Stimulated activated CD8-positive, alpha-beta memory T cell treated with anti-CD3 and anti-CD28 coated beads, Interleukin-7, amount 100 ng/mL, for 48 hours (primary cell): ENCODE measurements at places on chromosomes 4 and X.

- DNase-seq: no peak
Measured at GRCh38 chrX:67585401-67585800, 41.6 kb downstream of the AR start.

DNA sequence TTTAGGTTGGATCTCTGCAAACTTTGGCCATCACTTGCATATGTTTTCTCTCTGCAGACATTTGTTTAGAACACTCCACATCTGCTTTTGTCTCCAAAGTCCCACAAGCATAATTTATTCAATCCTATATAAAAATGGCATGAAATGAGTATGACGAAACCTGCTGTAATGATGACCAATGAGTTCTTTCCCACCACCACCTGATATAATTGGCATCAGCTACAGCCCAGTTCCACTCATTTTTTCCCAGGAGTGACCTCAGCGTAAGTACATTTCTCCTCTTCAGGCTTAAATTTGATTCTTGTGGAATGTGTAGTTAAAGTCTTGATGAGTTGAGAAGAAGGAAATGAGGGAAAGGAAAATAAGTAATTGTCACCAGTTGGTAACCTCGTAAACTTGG, 205.1 kb downstream of the AWAT2 start:
- DNase-seq: no peak

- no peak for DNase-seq
Measured at GRCh38 chrX:31333165-31333831, 261.5 kb upstream of the FTHL17 start.

- DNase-seq: no peak
Measured at GRCh38 chrX:80648023-80648422, 161.7 kb downstream of the BRWD3 start.

- no peak for DNase-seq
Measured at GRCh38 chr4:17722356-17722700, 59.1 kb downstream of the FAM184B start.

DNA sequence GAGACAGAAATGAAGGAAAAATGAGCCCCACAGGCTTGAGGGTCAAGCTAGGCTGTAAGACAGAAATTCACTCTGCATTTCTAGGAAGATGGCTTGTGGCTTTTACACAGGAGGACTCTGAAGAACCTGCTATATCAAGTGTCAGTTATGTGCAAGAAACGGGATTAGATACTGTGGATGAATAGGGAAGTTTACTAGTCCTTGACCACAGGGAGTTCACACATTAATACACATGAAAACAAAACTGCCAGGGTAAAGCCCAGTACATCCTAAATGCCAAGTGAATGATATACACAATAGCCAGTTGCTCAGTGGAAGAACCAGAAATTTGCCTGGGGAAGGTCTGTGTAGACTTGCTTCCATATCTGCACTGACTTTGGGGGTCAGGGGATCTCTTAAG, 53.5 kb downstream of the TMEM131L start:
- no peak for DNase-seq
